CD4-positive, alpha-beta T cell treated with Interleukin-6 at 100 ng/mL for 8 hours (primary cell): ENCODE measurements at places on chromosomes 12 and 14.

DNA sequence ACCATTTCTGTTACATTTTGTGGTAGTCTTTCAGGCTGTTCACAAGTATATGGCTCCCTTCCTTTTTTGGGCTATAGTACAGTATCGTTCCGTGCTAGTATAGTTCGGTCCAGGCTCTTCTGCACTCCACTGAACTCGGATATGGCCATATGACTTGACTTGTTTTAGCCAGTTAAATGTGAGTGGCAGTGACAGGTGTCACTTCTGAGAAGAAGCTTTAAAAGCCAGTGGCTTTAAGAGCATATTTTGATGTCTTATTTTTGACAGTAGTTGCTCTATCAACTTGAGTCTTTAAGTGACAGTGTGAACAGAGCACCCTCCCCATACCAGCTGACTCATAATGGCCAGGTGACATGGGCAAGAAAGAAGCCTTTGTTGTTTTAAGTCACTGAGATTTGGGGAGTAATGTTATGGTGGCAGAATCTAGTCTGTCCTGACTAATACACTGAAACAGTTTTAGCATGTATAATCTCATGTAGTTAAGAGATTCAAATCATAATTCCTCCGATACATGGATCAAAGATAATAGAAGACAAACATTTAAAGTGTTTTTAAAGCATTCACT, 64.6 kb downstream of the ANO4 start:
- no peak for DNase-seq

DNA sequence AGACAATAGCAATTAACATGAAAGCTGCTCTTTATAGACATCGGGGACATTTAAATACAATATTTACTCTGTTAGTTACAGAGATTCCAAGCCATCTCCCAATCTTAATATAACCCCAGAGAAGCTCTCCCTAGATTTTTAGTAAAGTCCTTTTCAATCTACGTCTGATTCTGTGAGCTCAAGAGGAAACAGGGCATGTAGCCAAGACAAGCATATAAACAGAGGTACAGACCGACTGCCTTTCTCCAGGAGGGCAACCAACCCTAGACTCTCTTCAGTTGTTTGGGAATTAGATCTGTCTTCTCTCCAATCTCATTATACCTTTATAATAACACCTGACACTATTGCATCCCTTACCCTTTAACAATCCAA, 57.4 kb downstream of the TMTC1 start:
- no peak for DNase-seq

- no peak for DNase-seq
Measured at GRCh38 chr12:40158592-40159111, 52.8 kb upstream of the SLC2A13 start.

GRCh38 chr14:77364146-77364545, 12.7 kb downstream of the TMED8 start:
- no peak for DNase-seq

DNA sequence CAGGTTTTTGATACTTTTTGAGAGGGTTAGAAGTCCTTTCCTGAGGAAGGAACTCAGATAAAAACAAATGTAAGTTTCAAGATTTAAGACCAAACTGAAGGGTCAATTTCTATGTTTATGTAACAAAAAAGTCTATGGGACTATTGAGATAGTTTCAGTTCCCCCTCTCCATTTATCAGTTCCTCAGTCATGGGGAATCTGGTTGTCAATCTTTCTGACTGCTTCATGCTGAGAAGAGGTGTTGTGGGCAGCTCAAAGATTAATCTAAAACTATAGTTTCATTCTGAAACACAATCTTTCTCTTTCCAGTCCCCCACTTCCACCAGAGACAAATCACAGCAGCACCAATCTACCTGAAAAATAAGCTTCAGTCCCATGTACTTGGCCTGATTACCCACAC, 93.7 kb downstream of the KCNMB4 start:
- no peak for DNase-seq

GRCh38 chr12:79327465-79327864, 363.3 kb downstream of the PAWR start:
- no peak for DNase-seq

DNA sequence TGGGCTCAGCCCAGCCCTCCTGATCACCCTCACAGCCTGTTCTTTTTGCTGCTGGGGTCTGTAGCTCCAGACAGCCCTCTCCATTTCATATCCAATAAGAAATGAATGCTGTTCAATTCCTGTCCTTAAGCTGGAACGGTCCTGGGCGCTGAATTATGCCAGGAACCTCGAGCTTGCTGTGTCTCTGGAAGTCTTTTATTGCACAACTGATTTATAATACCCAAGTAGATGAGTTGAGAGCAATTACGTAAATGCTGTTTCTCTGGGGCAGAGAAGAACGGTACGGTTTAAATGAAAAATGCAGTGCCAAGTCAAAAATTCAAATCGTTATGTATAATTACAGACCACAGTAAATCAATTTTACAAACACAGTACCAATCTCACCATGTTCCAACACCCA, 161.0 kb downstream of the SAMD4A start:
- DNase-seq = no peak

GRCh38 chr12:101653030-101653429, 44.4 kb upstream of the CHPT1 start:
- no peak for DNase-seq

DNA sequence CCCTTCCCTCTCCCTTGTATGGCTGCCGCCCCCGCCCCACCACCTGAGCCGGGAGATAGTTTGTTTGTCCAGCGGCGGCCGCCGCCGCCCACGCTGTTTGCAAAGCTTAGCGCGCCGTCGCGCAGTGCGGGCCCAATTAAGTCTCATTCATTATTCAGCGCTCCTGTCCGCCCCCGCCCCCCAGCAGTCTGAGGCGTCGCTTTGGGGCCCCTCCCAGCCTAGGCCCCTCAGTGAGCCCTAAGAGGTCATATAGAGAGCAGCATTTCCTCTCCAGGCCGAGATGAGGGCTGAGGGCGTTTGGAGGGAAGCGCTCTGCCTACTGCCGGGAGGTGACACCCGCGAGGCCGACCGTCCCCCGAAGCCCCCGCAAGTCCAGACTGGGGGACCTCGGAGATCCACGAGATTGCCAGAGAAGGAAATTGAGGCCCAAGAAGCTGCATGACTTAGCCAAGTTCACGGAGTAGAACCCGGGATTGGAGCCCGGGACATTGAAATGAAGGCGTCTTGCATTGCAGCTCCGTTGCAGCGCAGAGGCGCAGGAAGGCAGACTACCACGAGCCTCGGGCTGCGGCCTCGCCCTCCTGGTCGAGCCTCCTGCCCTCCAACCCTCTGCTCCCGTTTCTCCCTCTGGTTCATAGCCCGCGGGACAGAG, at the start of gene DNAJC22:
DNAJC22 (plus strand) TSS at position 230 of the 652 bp plus-strand sequence. CDS start 1,985 bp downstream, outside the sequence.
- no peak for DNase-seq

DNA sequence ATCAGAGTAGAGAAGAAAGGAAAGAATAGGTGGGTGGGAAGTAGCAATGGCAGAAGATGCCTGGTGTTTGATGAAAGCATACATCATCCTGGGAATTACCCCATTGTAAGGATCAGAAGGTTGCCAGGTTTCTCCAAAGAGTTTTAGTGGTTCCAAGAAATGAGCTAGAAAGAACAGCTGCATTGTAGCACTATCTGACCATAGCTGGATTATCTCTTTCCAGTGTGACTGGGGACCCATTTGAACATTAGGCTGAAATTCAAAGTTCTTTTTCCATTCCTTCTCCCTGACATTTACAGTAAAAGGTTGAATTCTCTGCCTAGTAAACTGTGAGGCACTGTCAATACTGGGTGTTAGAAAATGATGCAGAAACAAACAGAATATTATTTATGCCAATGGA, 244.4 kb downstream of the GALC start:
- DNase-seq = no peak

- DNase-seq = peak; percentile 22
Measured at GRCh38 chr14:74571901-74572725, 39.9 kb downstream of the LTBP2 start.

- no peak for DNase-seq
Measured at GRCh38 chr14:99380991-99381687, 99.5 kb downstream of the SETD3 start.

DNA sequence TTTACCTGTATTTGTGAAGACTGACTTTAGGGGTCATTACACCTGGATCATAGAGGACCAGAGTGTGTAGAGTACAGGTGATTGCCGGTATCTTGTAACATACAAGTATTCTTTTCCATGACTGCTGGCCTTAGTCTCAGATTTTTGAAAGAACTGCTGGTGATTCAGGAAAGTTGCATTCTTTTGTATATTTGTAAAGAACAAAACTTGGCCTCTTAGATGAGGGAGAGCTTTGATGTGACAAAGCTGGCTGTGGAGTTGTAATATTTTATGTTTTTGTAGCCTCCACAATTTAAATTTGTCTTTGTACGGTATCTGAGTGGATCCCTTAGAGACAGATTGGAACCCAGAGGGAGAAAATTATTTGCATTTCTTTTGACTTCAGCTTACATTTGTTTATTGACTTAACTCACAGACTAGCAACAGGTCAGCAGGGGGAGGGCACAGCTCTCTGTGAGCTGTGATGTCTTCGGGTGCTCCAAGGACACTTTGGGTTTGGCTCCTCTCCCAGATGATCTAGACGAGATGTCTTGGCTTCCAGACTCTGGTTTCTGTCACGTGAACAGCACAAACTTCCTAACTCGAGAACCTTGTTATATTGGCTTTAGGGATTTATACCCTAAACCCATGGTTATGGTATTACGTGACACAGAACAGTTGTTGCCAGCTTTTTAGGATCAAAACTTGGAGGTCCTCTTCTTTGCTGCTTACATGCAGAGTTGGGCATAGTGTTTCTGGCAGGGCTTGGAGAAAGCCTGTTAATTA, 65.9 kb downstream of the DAAM1 start:
- no peak for DNase-seq

DNA sequence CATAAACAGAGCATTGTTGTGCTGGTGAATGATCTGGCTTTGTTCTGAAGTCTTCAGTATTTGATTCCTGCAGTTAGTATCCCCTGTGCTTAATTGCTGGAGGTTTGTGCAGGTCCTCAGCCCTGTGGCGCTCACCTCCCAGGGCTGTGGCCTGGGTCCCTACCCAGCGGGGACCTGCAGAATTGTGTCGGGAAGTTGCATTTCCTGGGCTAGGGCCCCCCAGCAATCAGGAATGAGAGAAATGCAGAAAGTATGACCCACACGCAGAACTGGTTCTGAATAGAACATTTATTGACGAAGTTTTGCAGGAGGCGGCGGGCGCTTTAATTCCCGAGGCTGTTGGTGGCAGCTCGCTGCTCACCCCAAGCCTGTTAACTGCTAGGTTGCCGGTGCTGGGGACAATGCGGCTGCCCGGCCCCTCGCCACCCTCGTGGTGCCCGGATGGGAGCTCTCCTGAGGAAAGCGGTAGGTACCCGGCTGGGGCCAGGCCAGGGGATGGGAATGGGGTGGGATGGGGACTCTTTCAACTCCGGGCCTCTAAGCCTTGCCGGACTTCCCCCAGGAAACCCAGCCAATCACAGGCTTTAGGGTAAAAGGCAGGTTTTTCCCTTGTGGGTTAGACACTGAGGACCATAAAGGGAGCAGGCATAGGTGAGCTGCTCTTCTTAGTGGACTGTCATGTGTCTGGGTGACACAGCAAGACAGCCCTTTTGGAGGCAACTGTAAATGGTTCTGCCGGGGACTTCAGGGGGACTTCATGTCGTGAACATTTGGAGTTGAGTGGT, 11.6 kb downstream of the PLEKHG3 start:
- DNase-seq = no peak

DNA sequence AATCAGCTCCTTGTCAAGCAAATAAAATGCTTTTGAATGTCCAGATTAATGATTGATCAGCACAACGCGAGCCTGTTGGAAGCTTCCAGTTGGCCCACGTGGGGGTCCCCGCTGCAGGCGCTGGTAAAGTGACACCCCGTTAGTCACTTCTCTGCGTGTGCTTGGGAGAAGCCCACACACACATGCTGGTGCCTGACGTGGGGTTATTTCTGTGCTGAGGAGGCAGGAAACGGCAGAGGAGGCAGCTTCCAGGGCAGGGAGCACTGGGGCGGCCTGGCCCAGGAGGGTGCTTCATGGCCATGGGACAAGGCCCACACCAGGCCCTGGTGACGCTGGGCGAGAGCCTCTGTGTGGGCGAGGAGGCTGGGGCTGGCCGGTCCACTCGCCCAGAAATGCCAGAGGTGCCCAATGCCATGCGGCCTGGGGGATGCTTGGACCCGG, 101.5 kb downstream of the KIF26A start:
- no peak for DNase-seq

GRCh38 chr14:69693145-69693544, 73.8 kb upstream of the SRSF5 start:
- DNase-seq = no peak

DNA sequence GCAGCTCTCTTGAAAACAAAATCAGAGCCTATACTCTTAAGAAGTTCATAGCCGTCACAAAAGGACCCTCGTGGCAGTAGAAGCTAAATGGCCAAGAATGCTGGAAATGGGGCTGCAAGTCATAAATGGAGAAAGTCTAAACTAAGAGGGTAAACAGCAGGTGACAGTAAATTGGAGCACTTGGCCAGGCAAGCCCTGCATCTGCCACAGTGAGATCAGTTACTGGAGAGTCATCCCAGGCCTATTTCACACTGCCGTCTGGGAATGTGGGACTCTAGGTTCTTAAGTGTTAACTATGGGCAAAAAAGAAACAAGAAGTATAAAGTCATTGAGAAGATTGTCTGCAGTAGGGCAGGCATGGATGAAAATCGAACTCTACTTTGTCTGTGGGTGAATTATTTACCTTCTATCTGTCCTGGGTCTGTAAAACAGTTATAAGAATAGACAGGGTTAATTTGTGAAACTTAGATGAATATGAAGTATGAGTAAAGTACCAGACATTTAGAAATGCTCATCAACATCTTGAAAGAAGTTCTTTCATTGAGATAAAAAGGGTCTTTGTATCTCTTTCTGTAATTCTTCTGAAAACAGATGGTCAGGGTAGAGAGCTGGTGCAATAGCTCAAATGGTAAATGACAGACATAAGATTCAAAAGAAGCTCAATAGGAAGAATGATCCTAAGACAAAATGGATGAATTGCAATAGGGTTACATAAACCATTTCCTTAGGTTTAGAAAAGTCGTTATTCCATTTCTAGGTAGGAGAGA, 792.5 kb downstream of the DIO2 start:
- DNase-seq = no peak

DNA sequence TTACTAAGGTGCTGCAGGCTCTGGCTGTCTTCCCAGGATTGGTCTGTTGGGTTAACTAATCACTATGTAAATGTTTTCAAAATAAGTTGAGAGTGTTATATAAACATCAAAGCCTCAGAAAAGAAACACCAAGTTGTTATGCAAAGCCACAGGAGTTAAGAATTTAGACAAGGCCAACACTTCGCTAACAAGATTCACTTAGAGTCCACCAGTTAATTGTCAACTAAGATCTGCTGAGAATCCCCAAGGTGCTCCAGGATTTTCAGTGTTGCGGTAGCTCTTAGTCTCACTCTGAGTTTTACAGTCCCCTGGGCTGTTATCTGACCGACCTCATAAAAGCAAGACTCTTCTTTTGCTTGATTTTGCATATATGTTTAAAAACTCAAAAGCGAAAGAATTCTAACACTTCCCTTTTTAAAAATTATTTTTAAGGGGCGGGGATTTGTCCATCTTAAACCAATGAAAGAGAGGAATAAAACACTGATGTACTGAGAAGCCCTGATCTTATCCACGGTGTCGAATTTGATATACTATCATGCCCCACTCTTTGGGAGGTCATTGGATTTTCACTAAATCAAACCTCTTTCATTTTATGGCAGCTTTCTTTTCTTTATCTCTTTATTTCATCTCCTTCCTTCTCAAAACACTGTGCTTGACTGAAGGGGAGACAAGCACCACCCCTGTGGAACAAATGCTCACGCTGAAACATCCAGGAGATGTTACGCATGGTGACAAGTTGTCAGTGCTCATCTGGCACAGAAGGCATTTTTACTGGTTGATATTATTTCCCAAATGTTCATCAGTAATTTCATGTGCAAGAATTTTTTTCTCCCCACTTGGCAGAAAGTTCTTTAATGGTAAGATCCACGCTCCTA, 7.0 kb downstream of the NIN start:
- no peak for DNase-seq
